Activated gamma-delta T cell treated with anti-CD3 and anti-CD28 coated beads, Interleukin-2, amount 50 U/mL, for 16 hours (primary cell): ENCODE measurements at places on chromosomes 3 and 15.
A peak's percentile ranks its signal among the peaks of the same experiment; 100 is the strongest.

GRCh38 chr3:113211330-113212149 is at the start of gene BOC:
BOC (plus strand) TSS chr3:113211557; CDS start chr3:113249803, 38,246 bp downstream.
- DNase-seq, result no peak

- DNase-seq, result no peak
Measured at GRCh38 chr15:94107652-94108051, 123.7 kb upstream of the MCTP2 start.

DNA sequence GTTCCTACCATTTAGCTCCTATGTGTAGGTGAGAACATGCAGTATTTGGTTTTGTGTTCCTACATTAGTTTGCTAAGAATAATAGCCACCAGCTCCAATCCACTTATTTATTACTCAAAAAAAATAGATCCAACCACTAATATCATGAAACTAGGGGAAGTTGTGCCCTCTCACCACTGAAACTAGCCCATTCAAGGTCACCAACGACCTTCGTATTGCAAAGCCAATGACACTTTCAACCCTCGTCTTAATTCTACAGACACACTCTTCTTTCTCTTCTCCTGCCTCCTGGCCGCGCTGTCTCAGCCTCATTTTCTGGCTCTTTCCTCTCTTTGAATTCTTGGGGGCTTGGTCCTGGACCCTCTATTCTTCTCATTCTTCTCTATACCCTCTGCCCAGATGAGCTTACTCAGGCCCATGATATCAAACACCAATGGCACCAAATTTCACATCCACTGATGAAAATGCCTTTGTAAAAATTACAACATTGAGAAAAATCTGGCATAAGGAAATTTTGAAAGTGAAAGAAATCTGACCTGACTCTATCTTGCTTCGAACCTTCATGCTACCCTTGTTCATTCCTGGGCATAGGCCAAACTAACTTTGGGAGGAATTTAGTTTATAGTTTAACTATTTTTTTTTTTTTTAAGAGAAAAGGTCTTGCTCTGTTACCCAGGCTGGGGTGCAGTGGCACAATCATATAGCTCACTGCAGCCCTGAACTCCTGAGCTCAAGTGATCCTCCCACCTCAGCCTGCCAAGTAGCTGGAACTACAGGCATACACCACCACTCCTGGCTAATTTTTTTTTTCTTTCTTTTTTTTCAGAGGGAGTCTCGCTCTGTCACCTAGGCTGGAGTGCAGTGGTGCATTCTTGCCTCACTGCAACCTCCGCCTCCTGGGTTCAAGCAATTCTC is 25.4 kb upstream of the LIMD1 start:
- no peak for DNase-seq

DNA sequence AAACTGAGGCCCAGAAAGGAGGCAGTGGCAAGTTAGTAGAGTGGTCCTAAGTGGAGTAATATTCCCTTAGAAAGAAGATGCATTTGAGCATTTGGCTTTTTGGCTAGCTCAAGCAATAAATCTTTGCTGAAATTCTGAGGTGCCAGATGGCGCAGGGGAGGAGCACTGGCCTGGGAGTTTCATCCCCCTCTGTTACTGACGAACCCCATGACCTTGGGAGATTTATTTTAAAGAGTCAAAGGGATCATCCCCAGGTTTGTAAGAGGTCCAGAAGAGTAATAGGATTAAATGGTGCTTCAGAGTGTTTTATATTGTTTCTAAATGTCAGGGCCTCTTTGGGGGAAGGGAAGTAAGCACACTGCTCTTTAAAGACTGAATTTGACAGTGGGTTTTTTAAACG is 85.1 kb upstream of the PIAS1 start:
- DNase-seq, result no peak

- peak; percentile 56 for DNase-seq
Measured at GRCh38 chr15:75452865-75453702, 1.6 kb upstream of the SIN3A start.

- peak; percentile 45 for DNase-seq
Measured at GRCh38 chr3:13896473-13897154, 16.7 kb upstream of the WNT7A start.

- DNase-seq, result no peak
Measured at GRCh38 chr3:43347774-43348173, 61.4 kb downstream of the SNRK start.

DNA sequence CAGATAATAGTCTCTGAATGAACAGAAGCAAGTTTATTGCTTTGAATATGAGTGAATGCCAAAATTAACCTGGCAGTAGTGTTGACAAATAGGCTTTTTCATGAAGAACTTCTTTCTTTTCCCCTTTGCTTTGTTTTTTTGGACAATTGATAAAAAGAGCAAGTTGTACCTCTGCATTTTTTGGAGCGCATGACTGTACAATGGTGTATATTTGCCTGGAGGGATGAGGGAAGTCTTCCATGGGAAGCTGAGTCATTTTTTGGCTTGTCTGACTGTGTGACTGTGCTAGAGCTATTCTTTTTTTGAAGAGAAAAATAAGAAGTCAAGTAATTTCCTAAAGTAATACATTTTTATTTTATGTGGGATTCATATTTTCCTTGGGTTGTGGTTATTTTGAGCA is 186.9 kb downstream of the KLHL25 start:
- no peak for DNase-seq

GRCh38 chr3:66271231-66271630 is 50.4 kb downstream of the SLC25A26 start:
- DNase-seq, result no peak

DNA sequence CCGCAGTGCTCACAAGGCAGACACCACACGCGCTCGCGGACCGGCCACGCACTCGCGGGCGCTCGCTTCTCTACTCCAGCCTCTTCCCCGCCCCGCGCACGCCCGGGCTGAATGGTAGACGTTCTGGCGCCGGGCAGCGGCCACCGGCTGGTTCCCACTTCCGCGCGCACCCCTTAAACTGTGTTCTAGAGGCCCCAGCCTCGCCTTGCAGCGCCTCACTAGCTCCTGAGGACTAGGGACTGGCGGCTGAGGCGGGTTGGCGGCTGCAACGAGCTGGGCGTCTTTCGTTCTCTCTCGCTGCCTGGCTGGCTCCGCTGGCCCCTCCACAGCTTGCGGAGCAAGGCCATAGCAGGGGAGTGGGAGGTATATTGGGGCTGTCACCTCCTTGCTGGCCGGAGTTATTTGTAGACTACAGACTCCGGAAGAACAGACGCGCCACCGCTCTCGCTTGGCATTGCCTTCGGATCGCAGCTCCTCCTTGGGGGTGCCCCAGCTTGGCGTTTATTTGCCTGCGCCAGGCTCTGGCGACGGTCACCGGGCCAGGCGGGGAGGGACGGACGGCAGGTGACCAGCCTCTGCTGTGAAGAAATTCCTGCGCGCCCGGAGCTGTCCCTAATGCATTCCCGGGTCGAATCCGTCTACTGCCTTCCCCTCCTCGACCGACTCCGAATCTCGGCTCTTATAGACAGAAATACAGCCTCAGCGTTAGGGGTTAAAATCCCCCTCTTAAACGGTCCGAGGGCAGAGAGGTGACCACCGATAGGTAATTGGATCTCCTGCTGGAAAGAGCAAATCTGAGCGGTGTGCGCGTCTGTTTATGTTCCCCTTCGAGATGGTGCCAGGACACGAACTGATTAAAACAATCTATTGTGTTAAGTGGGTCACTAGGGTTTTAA is 1.3 kb downstream of the GREM1 start:
- DNase-seq, result no peak

GRCh38 chr3:2096216-2096615 is 2.5 kb upstream of the CNTN4 start:
- no peak for DNase-seq

- no peak for DNase-seq
Measured at GRCh38 chr3:5186858-5187155, 700 bp upstream of the EDEM1 start.

DNA sequence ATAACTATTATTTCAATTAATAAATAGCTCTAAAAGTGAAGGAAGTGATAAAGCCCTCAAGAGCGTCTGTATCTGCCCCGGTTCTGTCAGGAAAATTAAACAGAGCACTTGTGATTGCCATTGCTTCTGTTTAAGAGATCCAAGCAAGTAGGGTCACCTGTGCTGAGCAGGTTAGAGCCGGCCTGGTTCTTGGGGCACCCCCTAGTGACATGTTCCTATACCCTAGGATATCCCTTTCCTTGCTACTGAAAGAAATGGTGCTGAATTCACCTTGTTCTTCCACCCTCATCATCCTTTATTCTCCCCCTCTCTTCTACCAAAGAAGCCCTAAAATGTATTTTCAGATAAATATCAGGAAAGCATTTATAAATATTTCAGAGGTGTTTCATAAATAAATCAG is 323.5 kb downstream of the RORA start:
- no peak for DNase-seq

DNA sequence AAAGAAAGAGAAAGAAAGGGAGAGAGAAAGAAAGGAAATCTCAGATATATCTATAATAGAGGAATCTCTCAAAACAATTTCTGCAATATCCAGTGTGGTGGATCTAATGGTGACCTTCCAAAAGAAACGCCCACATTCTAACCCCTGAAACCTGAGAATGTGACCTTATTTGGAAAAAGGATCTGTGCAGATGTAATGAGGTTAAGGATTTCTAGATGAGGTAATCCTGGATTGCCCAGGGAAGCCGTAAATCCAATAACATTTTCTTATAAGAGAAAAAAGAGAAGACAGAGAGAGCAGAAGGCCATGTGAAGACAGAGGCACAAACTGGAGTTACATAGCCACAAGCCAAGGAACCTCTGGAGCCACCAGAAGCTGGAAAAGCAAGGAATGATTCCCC is 307.6 kb downstream of the ZBTB20 start:
- DNase-seq, result no peak

DNA sequence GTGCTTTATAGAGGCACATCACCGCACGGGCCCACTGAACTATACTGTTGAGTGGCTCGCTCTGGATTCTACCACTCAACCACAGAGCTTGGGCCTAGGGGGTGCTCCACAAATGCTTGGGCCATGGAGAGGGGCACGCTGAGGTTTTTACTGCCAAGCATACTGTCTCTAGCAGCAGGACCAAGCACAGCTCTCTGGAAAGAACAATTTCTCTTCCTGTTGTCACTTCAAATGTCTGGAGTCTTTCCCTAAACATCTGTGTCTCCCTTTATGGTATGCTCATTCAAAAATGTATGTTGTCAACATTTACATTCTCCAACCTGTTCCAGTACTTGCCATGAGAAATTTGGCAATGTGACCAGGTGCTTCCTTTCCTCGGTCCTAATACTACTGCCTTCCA is 114.7 kb upstream of the TPM1 start:
- DNase-seq, result no peak

DNA sequence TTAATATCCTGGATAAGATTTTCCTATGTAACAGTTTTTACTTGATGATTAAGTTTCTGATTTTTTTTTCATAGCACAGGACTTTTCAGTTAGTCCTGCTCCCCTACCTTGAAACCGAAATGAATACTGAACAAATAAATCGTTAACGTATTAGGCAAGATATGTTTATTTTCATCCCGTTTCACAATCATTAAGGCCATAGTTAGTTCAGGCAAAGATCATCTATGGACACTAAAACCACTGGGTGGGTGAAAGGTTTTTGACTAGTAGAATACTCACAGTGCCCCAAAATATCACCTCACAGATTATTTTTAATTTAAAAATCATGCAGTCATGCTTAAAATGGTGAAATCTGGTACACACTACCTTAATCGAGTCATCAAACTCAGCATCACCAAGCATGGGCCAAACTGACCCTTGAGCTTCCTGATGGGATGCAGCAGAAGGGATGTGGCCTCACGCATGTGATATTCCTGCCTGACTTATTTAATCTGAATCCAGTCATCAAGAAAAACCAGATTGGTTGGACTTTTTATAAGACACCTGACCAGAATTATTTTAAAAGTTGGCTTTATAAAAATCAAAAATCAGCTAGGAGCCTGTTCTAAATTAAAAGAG is 365.0 kb downstream of the LPP start:
- no peak for DNase-seq

- no peak for DNase-seq
Measured at GRCh38 chr3:116005404-116005803, 382.1 kb downstream of the GAP43 start.

DNA sequence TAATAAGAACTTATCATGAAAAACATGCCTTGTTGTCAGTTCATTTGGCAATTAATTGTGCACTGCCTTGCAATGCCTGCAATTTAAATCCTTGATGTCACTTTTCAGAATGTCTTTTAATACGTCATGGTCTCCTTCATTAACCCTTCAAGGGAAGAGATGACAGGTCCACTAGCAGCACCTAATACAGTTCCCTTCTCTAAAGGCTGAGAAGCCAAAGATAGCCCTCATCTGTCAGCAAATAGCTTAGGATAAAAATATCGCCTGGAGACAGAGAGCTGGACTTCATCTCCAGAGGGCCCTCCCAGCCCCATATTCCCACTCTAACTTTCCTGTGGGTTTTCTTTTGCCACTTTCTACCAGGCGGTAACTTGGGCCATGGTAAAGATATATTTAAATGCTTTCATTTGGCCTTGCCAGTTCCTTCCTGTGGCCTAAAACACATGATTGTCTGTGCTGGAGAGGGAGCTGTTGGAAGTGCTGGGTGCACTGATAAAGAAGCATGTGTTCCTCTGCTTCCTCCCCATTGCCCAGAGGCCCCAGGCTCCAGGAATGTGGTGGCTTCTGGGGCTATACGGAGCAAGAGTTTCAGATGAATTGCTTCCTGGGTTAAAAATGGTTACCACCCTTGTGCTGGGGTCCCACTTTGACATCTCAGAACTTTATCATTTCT is 76.3 kb upstream of the UMPS start:
- DNase-seq, result no peak
